ENCODE measurements at places on chromosomes 5 and 9. TPM values are rescaled to one million over a fixed set of nuclear protein-coding genes. Genes with fewer than 3 reads are reported as not detected.

The PCDHB4 gene
- not detected for total RNA-seq

The PCDHB3 gene
- total RNA-seq = not detected

The LCN2 gene
- not detected for total RNA-seq

GRCh38 chr5:16723821-16724220, 107.0 kb upstream of the RETREG1 start:
- DNase-seq = no peak

GRCh38 chr5:58235299-58235698, 224.6 kb downstream of the PLK2 start:
- no peak for DNase-seq

DNA sequence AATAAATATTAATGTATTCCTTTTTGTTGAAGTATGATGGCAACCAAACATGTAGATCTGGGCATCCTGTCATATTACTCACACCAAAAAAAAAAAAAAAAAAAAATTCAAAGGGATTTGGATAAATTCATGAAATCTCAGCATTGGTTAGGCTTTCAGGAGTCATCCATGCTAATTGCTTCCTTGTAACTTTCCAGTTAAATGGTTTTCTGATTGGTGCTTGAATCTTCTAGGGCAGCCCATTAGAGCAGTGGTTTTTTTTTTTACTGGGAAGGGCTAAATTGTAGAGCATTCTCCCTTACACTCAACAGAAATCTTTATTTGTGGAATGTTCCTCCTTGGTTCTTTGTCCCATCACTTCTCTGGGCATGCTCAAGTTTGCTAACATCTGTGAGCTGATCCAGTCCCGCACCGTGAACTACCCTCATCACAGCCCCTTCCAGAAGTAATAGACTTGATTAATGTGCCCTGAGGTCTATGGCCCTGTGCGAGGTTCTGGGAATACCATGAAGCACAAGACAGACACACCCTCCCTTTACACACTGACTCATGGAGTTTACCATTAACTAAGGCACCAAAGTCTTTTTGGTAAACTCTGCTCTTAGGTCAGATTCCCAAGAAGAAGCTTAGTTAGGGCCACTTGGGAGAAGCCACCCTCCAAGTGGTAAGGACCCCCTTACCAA, 56.0 kb downstream of the RGS3 start:
- no peak for DNase-seq

- no peak for DNase-seq
Measured at GRCh38 chr5:147017191-147017590, 138.6 kb upstream of the PPP2R2B start.
